Stimulated activated CD8-positive, alpha-beta memory T cell treated with anti-CD3 and anti-CD28 coated beads, Interleukin-4, amount 100 ng/mL, for 24 hours (primary cell): ENCODE measurements at places on chromosomes 5 and 9.
A peak's percentile ranks its signal among the peaks of the same experiment; 100 is the strongest.

- DNase-seq: no peak
Measured at GRCh38 chr5:14483504-14484157, 98.0 kb upstream of the OTULINL start.

- peak; percentile 0 for DNase-seq
Measured at GRCh38 chr5:174045470-174046025, at the start of gene NSG2. NSG2 (plus strand) TSS chr5:174045706; CDS start chr5:174046756, 1,050 bp downstream.

DNA sequence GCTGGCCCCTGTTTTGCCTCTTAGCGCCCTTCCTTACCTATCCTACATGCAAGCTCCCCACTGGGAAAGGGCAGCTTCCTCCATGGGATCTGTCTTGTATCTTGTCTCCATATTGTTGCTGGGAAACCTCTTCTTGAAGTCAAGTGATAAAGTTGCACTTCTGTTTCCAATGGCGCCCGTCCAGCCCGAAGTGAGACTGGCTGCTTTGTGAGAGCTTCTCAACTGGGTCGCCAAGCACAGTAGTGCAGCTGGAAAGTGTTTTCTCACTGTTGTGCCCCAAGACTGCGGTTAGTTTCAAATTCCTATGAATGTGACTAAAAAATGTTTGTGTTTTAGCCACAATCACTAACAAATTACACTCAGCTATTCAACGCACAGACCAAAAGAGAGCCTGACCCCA, 506.6 kb upstream of the MPDZ start:
- no peak for DNase-seq

- no peak for DNase-seq
Measured at GRCh38 chr9:133973791-133974630, 18.1 kb downstream of the VAV2 start.

GRCh38 chr5:62197697-62198096, 108.3 kb upstream of the KIF2A start:
- no peak for DNase-seq
